ENCODE measurements at places on chromosomes 3 and 15. TPM values are rescaled to one million over a fixed set of nuclear protein-coding genes. Genes with fewer than 3 reads are reported as not detected.

The TF gene
- total RNA-seq, result not detected

The TM6SF1 gene
- total RNA-seq, result 4.2 TPM

The FSTL1 gene
- 332 TPM for total RNA-seq

The SMAD6 gene
- total RNA-seq, result 7.1 TPM

The TM4SF4 gene
- not detected for total RNA-seq
